ENCODE measurements at places on chromosomes 11 and 22. TPM values are rescaled to one million over a fixed set of nuclear protein-coding genes. Genes with fewer than 3 reads are reported as not detected.

- H3K4me3 ChIP-seq: no peak overlapping the region
- no peak overlapping the region for H3K27ac ChIP-seq
- H3K36me3 ChIP-seq: peaks cover 57% of the 10 kb centered on the region
- no peaks in the 10 kb centered on the region for H3K27me3 ChIP-seq
- no peak for DNase-seq
Observed at GRCh38 chr11:85953491-85954143, 98.4 kb downstream of the CCDC83 start.

DNA sequence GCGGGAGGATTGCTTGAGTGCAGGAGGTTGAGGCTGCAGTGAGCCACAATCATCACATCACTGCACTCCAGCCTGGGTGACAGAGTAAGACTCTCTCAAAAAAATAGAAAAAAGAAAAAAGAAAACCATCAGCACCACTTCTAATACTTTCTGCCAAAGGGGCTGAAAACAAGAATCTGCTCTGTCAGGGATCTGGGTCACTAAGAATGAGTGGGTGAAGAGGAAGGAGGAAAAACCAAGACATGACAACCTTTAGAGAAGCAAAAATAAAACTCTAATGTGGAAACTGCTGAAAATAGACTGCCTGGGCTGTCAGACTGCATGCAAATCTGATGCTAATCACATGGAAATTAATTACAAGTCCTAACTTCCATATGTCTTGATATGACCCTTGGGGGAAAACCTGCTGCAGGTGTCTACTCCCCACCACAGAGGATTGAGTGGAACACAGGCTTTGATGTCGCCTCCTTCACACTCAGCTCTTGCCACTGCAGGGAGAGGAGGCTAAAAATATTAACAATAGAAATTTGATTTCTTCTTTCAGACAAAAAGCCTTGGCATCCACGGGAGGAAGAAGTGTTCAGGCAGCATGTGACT lies 62.5 kb upstream of the CRTAM start:
- H3K4me3 ChIP-seq: no peak overlapping the region
- no peaks in the 10 kb centered on the region for H3K27me3 ChIP-seq
- DNase-seq: no peak

DNA sequence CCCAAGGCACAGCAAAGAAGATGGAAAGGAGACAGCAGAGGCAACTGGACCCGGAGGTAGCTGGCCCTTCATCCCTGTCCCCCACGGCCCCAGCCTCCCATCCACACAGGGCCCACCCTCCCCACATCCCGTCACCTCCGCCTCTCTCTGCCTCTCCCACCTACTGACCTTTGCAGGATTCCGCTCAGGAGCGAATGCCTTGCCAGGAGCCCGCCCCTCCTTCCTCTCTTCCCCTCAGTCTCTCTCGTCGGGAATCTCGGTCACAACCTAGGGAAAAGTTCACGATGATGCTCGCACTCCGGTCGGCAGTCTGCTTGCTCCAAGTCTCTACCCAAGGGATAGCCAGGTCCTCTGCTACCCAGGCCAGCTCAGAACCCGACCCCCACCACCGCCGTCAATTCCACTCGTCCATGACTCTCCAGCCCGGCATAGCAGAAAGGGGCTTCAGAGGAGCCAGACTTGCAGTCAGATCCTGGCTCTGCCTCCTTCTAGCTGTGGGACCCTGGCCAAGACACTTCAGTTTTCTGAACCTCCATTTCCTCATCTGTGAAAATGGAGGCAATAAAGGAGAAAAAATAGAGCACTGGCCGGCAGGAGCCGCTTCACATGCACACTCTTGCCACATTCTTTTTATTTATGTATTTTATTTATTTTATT lies 10.2 kb downstream of the AHNAK start:
- H3K4me3 ChIP-seq: no peak overlapping the region
- peaks cover 17% of the 10 kb centered on the region for H3K36me3 ChIP-seq

- no peaks in the 10 kb centered on the region for H3K27me3 ChIP-seq
- no peaks in the 10 kb centered on the region for H3K4me1 ChIP-seq
- H3K27ac ChIP-seq: no peak overlapping the region
- H3K36me3 ChIP-seq: no peaks in the 10 kb centered on the region
Observed at GRCh38 chr11:99522467-99523173, 501.9 kb downstream of the CNTN5 start.

DNA sequence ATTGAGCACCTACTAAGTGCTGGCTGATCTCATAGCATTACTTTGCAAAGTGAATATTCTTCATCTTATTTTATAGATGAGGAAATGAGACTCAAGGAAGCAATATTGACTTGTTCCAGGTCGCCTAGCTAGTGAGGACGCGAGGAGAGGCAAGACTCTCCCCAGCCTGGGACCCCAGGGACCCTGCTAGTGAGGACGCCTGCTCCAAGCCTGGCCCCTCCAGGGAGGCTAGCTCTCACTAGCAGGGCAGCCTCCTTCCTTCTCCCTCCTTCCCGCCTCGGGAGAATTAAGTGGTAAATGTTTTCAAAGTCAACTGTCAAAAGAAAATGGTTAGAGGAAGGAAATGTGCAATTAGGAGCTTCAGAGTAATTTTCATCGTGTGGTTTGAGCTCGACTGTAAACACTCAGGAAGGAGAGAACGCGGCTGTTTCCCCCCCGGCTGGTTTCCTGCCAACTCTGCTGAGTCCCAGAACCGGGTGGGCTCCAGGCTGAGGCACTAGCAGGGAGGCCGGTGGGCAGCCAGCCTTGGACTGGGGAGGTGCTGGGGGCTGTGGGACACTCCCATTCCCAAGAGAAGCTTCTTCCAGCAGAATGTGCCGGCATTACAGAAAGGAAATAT lies 17.9 kb downstream of the MYEOV start:
- peak overlapping the region; percentile 7 for H3K27ac ChIP-seq
- no peaks in the 10 kb centered on the region for H3K27me3 ChIP-seq
- H3K4me1 ChIP-seq: peaks cover 22% of the 10 kb centered on the region
- H3K4me3 ChIP-seq: no peak overlapping the region
- H3K36me3 ChIP-seq: no peaks in the 10 kb centered on the region
- peak; percentile 3 for DNase-seq

Gene DEFB131B
- not detected for total RNA-seq

Gene AKIP1
- 29.8 TPM for total RNA-seq
